ENCODE measurements at places on chromosomes 6 and 20. TPM values are rescaled to one million over a fixed set of nuclear protein-coding genes. Genes with fewer than 3 reads are reported as not detected.

The DEFB118 gene
- total RNA-seq = not detected

The DNAAF9 gene
- total RNA-seq = 4.8 TPM

DNA sequence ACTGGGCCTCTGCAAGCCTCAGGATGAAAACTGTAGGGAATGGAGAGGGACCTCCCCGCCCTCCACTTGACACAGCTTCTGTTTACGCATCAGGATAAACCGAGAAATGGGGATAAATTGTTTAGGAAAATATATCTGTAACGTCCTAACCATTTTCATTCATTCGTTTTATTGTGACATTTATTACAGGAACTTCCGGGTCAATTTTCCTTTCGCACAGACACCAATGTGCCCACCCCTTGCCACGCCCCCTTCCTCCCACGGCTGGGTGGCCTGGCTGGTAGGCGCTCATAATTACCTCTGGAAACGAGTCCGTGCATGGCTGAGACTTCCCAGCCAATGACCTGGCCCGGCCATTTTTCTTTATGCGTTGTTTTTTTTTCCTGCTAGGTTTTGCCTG lies 96.1 kb downstream of the BMP7 start:
- DNase-seq = no peak

DNA sequence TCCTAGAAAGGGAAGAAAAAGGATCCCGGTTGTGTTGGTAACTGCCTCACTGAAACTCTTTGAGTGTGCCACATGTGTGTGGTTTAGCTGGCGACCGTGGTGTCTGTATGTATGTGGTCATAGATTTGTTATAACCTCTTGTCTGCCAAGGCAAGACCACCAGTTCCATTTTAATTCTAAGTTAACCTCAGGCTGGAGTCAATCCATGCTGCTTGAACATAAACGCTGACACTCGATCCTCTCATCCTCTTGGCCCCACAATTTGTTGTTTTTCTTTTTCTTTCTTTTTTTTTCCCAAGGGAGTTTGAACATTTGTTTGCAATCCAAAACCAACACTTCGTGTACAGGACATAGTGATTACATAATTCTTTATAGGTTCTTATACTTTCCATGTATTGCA lies 318.9 kb upstream of the JAG1 start:
- no peak for DNase-seq

DNA sequence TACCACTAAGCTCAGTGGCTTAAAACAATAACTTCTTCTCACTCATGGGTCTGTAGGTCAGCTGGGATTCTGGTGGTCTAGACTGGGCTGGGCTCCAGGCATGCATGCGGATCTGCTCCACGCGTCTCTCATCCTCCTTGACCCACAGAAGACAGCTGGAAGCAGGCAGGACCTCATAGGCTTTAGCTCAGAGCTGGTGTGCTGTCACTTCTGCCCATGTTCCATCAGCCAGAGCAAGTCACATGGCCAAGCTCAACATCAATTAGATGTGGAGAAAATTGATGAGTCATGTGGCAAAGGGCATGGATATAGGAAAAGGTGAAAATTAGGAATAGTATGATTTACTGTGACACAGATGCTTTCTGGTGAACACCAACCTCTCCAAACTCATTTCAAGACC lies 57.4 kb upstream of the PSMF1 start:
- DNase-seq = no peak

DNA sequence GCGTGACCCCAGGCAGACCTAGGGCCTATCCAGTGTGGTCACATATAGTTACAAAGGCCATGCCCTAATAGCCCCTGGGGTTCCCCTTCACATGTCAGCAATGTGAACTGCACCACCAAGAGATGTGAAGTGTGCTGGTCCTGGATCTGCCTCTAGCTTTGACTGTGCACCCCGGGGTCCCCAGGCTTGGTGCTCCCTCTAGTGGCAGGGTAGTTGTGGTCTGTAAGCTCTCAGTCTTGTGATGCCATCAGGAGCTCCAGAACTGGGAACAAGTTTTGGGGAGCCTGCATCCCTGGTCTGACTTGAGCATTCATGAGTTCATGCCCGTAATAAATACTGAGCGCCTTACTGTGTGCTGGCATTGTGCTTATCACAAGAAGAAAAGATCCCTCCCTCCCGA lies 143.4 kb downstream of the DHX35 start:
- no peak for DNase-seq

- no peak for DNase-seq
Observed at GRCh38 chr6:5537967-5538366, 276.7 kb downstream of the FARS2 start.

- no peak for DNase-seq
Observed at GRCh38 chr6:150698391-150698790, 98.7 kb downstream of the PLEKHG1 start.

The LY6G6C gene
- total RNA-seq = not detected

GRCh38 chr20:38112930-38113294 lies 52.2 kb downstream of the TGM2 start:
- no peak for DNase-seq

DNA sequence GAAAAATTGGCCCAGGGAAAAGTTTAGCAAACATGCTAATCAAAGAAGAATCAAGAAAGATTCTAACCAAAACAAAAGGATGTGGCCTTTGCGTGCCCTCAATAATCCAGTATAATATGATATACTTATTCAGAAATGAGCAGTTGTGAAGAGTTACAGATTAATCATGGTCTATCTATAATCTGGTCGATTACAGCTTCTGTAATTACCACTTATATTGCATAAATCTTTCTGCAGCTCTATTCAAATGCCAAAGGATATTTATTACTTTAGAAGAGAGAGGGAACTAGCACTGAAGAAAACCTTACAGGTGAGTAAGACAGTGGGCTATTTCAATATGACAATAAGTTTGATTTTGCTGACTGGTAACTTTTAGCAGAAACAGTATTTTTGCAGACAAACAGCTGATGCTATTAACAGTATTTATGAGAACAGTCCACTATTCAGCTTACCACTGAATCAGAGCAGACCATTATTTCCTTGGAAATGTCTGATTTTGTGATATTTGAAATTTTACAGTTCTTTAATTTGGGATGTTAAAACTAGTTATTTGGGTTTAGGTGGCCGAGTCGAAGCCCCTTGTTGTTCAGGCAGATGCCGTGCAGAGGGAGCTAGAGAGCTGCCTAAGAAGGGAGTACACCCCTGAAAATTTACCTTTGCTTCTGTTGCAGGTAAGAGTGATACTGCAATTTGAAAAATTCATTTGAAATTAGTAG lies 92.2 kb downstream of the CEP57L1 start:
- DNase-seq = peak; percentile 48

The THEMIS gene
- 128 TPM for total RNA-seq

- no peak for DNase-seq
Observed at GRCh38 chr20:38774167-38774566, 25.9 kb downstream of the ACTR5 start.

DNA sequence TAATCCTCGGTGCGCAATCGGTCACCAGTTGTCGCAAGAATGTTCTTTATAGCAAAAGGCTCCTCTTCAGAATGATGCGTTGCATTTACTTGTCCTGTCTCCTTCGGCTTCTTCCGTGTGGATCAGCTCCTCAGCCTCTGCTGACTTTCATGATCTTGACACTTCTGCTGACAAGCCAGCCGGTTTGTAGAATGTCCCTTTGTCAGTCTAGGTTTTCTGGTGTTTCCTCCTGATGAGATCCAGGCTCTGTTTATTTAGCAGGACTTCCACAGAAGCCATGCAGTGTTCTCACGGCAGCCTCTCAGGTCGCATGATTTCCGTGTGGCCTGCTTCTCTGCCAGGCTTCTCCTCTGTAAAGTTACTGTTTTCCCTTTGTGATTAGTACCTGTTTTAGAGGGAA lies 66.9 kb downstream of the STX11 start:
- DNase-seq = no peak

- no peak for DNase-seq
Observed at GRCh38 chr6:20191992-20192391, 20.3 kb downstream of the MBOAT1 start.

The BMP6 gene
- total RNA-seq = not detected

The FAM184A gene
- 3.4 TPM for total RNA-seq

DNA sequence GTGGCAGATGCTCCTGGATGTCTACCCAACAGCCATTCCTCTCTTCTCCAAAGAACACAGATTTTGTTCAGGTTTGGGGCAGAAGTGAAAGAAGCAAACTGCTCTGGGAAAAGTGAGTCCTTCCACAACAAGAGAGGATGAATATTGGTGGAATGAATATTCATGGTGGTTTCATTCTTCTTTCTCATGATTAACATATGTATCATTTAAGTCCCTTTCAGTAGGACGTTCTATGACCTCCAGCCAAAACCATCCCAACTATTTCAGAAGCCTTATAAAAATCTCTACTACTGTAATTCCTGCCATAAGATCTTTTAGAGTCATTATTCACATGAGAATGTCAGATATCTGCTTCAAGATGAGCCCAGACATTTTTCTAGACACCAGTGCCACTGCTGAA lies 44.4 kb downstream of the MDN1 start:
- DNase-seq = no peak

DNA sequence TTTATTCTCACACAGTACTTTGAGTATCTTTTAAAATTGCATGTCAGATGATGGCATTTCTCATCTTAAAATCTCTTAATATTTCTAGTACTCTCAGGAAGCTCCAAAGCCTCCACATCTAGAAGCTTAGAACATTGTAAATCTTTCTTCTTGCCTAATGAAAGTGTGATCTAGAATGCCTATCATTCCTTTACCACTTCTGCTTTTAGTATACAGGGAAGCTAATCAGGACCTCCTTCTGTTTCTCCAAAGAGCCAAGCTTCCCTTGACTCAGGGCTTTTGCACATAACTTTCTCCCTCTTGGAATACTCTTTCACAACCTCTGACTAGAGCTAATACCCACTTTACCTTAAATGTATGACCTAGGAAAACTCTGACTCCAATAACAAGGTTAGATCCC lies 7.5 kb upstream of the ELOVL4 start:
- DNase-seq = no peak

The TOMM34 gene
- 9.3 TPM for total RNA-seq

GRCh38 chr6:82176616-82177015 lies 70.9 kb downstream of the IBTK start:
- DNase-seq = no peak

GRCh38 chr6:51350308-51350904 lies 531.7 kb downstream of the TFAP2B start:
- no peak for DNase-seq

DNA sequence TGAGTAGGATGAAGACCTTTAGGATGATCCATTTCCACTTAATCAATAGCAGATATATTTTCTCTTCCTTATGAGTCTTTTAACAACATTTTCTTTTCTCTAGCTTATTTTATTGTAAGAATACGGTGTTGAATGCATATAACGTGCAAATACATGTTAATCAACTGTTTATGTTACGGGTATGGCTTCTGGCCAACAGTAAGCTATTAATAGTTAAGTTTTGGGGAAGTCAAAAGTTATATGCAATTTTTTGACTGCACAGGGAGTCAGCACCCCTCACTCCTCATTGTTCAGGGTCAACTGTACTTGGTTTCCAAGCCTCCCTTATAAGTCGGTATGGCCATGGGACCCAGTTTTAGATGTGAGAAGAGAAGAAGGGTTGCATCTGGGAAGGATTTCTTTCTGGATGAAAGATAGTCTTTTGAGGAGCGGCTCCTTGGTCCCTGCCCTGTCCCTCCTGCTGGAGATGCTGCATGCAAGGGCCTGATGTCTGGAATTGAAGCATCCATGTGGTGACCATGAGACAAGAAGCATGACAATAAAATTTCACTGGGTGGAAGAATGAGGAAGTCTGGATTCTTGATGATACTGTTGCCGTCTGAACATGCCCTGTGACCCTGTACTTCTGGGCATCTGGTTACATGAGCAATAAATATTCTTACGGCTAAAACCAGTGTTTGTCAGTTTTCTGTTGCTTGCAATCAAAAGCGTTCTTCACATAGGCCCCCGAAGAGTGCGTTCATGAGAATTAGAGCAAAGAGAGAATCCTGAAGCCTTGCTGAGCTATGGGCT lies 194.7 kb upstream of the PMEPA1 start:
- DNase-seq = no peak

GRCh38 chr6:11493974-11494373 lies 43.6 kb upstream of the TMEM170B start:
- no peak for DNase-seq

DNA sequence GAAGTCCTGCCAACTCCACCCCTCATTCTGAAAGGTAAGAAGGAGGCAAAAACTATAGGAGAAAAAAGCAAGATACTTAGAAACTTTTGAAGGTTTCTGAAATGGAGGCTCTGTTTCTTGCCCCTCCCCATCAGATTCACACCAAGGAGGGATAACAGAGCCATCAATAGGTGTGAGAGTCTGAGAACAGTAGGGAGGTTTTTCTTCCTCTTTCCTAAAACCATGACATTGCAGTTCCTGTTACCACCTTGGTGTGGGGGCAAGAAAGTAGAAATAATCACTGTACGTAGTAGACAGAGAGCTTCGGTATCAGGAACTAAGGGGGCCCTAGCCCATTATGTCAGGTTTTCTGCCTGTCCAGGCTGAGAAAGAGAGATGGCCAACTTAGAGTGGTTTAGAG lies 333.3 kb upstream of the SYNCRIP start:
- no peak for DNase-seq

DNA sequence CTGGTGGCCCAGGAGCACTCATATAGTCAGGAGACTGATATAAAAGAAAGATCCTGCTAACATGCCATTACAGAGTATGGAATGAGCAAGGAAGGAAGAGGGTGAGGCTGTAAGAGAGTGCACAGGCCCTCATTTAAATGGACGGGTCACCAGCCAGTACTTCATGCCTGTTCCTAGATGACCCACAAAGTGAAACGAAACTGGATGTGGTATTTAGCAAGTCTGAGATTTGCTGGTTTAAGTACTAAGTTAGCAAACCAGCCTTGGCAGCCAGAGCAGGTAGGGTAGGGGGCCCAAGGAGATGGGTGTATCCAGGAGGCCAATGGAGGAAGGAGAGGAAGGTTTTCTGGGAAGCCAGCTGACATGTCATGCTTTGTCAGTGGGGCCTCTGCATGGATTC lies 15.9 kb downstream of the NT5E start:
- no peak for DNase-seq

GRCh38 chr20:44728801-44729443 lies 13.8 kb downstream of the CCN5 start:
- DNase-seq = no peak

All from naive thymus-derived CD8-positive, alpha-beta T cell (primary cell).